ENCODE measurements at places on chromosomes 13 and 19.

DNA sequence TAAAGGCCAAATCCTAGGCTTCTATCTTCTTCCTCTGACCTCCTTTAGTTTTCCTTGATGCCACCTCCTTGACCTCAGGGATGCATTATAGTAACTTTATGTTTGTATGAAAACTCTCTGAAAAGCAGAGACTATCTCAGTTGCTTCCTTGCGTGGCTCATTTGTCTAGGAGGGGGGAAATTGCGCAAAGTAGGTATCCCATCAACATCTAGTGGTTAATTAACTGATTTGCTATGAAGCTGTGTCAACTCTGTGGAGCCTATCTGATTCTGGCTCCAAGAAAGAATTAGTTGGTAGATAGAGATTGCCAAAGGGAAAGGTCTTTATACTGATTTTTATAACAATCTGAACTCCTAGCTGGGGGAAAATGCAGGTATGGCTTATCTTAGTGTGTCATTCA is 82.1 kb upstream of the FRY start:
- no peak for DNase-seq

DNA sequence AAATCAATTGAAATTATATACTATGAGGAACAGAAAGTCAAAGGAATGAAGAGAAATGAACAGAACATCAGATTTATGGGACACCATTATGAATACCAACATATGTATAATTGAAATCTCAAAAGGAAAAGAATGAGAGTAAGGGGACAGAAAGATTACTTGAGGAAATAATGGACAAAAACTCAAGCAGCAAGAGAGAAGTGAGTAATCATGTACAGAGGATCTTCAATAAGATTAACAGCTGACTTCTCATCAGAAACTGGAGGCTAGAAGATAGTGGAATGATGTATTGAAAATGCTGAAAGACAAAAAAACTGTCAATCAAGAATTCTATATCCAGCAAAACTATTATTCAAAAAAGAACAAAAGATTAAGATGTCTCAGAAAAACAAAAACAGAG is 10.4 kb downstream of the MTUS2 start:
- DNase-seq, result no peak

DNA sequence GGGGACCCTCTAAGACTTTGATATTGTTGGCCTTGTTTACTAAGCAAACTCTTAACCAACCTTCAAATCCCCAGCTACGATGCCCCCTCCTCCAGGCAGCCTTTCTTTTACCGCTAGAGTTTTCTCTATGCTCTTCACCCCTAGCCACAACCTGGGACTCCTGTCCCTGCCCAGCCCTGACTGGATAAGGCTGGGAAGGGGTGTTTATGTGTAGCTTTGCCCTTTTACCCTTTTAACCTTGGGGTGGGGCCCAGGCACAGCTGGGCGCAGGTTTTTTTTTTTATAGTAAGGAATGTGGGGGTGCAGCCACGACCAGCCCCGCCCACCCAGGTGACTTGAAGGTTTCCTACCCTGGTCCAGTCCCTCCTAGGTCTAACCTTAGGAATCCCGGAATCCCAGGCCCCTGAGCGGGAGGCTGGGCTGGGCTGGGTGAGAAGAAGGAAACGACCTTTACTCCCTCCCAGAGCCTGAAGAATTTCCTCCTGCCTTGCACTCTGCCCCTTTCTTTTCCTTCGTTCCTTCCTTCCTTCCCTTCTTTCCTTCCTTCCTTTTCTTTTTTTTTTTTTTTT is 12.2 kb downstream of the TJP3 start:
- no peak for DNase-seq

- no peak for DNase-seq
These were observed 1627.0 kb downstream of the PCDH9 start for GRCh38 chr13:65603160-65603559.

DNA sequence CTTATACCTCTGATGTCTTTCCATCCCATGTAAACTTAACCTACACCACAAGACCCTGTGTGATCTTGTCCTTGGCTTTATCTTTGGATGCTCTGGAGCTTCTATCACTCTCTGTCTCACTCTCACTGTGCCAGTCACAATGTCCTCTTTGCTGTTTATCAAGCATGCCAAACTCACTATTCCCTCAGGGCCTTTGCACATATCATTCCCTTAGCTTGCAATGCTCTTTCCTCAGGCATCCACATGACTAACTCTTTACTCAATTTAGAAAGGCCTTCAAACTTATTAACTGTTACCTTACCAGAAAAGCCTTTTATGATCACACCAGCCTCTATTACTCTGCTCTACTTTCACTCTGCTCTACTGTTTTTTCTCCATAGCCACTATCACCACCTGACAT is 354.1 kb downstream of the RFC3 start:
- no peak for DNase-seq

DNA sequence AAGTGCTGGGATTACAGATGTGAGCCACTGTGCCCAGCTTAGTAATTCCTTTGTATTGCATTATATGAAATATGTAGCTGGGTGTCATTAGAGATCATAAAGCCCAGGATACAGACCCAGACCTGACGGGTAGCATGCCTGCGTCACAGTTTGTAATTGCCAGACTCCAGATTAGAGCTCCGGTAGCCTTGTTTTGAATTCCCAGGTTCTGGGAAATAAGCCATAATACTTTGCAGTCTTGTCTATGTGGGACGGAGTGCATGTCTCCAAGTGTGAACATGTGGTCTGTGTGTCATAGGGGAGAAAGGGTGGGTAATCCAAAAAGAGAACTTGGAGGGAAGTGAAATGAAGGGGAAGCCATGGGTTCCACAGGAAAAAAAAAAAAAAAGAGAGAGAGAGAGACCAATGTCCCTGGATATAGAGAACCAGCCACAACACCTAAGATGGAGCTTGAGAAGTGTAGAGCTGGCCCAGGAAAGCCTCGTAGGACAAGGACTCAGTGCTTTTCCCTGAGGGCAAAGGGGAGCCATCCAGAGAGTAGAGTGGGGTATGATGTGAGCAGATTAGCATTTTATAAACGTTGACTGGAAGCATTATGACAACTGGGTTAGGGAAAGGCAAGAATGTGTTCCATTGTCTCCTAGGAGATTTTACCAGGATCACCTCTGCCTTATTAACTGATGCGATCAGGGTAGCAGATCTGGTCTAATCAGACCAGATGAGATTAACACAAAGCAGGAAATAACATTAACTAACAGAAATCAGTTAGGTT is 2.6 kb downstream of the ZSCAN4 start:
- no peak for DNase-seq

DNA sequence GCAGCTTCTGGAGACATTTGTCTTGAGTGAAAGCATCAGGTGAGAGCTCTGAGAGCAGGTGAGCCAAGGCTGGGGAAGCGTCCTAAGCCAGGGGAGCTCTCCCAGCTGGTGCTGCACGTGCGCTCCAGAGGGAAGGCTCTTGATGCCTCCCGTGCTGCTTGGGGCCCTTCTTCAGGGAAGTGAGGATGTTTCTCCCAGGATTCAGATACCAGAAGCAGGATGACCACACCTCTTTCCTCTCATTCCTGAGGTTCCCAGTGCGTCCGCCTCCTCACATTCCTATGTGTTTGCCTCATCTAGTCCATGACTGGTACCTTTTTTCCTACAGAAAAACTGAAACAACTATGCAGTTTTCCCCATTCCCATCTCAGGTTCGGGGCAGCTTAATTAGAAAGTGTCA is 231.0 kb upstream of the IRS2 start:
- no peak for DNase-seq

GRCh38 chr13:70310396-70311119 is 202.3 kb upstream of the KLHL1 start:
- DNase-seq, result no peak

GRCh38 chr19:1027650-1028061 is 1.2 kb downstream of the CNN2 start:
- DNase-seq, result no peak

- no peak for DNase-seq
These were observed 101.6 kb upstream of the MYO16 start for GRCh38 chr13:108527844-108528243.

GRCh38 chr19:18538115-18538514 is 5.3 kb downstream of the FKBP8 start:
- DNase-seq, result no peak

DNA sequence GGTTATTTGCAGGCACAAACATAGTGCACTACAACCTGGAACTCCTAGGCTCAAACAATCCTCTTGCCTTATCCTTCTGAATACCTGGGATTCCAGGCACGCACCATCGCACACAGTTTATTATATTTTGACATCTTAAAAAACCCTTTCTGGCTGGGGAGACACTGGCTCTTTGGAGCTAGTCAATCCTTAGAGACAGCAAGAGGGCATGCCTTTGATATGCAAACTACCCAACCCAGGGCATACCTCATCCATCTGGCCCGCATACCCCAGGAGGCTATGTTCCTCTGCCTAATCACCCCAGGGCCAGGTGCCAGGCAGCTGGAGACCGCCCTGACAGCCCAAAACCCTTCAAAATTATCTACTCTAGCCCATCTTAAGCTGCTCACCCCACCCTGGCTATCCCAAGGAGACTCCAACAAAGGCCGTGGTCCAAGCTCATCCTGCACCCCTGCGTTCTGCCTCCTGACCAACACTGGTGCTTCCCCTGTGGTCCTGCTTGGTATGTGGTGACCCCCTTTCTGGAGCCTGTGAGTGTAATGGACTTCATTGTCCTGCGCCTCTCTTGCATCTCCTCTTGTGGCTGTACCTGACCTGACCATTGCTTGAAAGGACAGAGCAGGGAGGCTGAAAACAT is 86.4 kb downstream of the RGCC start:
- DNase-seq, result no peak

DNA sequence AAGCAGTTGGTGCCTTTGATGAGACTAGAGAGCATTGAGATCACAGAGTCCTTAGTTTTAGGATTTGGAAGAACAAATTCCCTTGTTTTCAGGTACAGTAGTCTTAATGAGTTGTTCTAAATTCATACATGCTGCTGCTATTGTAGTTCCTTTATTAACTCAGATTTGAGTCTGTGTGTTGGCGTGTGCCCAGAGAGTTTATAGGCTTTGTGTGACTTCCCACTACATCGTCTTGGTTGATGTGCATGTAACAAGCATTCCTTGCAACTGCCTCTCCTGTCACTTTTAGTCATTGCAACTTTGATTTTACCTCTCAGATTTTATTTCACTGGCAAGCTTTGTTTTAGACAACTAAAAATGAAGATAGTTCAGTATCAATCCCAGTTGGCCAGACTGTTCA is 135.5 kb downstream of the ZAR1L start:
- no peak for DNase-seq

GRCh38 chr19:31436121-31436776 is 87.0 kb upstream of the TSHZ3 start:
- DNase-seq, result no peak

DNA sequence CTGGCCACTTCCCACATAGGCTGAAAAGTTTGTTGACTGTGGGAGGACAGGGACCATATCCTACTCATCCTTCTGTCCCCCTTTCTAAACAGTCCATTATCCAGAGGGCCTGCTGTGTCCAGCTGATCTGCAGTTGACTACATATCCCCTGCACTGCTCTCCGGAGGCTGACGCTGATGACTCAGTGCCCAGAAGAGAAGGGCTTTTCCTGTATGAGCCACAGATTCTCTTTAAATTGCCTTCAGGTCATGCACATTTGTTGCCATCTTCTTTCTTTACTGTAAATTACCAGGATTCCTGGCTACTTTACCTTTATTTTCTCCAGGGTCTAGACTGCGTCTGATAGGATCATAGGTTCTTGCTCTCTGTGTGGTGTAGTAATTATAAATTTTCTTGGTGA is 125.2 kb downstream of the LACC1 start:
- no peak for DNase-seq

DNA sequence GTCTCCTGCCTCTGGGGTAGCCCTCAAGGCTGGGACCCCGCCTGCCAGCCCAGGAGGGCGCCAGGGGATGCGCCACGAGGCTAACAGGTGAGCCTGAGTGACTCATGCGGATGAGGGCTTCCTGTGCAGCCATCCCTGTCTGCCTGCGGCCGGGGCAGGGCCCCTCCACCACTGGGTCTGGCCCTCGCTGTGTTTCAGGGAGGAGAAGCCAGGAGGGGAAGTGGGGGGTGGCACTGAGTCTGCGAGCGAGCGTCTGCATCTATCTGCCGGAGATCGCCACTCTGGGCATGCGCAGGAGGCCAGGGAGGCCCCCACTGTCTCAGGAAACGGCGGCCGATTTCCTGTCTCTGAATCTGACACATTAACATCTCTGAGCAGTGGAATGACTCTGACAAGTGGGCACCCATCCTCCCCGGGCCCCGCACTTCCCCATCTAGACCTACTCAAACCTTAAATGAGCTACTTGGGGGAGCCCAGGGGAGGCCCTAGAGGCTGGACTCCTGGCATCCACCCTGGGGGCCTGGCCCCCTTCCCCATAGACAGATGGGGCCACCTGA is 19.7 kb downstream of the RFX1 start:
- peak; percentile 97 for DNase-seq

- DNase-seq, result no peak
These were observed 4.1 kb downstream of the FRY start for GRCh38 chr13:32035716-32036115.

DNA sequence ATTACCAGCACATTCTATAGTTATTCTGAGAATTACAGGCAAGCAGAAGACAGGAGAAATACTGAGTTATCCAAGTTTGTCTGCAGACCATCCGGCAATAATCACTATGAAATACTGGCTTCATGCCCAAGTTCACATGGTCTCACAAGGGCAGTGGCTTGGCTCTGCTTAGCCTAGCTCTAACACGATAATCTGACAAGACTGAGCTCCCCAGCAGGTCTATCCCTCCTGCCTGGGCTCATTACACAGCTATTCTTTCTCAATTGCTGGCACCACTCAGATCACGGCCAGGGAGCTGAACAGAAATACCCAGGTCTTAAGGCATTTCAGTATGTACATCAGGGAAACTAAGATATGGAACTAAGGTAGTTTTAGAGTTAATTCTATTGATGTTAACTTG is 361.6 kb upstream of the PCDH20 start:
- DNase-seq, result no peak

DNA sequence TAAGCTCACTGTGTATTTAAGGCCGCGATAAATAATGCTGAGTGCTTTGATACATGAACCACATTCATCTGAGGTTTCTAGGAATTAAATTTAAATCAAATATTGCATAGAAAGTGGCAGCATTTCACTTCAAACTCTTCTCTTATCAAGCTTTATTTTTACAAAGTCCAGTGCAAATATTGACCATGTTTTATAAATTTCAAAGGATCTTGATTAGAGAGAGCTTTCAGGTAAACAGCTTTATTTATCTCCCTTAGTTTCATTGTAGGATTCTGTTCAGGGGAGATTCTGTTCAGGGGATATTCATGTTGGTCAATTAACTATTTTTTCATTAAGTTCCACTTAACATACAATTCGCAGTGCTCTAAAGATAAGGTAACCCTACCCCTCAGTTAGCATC is 249.7 kb upstream of the IRS2 start:
- DNase-seq, result no peak

Measured in stimulated activated CD8-positive, alpha-beta memory T cell treated with anti-CD3 and anti-CD28 coated beads, Interleukin-4, amount 100 ng/mL, for 4 hours (primary cell).